ENCODE measurements at places on chromosomes 5 and 9.
A peak's percentile ranks its signal among the peaks of the same experiment; 100 is the strongest.

DNA sequence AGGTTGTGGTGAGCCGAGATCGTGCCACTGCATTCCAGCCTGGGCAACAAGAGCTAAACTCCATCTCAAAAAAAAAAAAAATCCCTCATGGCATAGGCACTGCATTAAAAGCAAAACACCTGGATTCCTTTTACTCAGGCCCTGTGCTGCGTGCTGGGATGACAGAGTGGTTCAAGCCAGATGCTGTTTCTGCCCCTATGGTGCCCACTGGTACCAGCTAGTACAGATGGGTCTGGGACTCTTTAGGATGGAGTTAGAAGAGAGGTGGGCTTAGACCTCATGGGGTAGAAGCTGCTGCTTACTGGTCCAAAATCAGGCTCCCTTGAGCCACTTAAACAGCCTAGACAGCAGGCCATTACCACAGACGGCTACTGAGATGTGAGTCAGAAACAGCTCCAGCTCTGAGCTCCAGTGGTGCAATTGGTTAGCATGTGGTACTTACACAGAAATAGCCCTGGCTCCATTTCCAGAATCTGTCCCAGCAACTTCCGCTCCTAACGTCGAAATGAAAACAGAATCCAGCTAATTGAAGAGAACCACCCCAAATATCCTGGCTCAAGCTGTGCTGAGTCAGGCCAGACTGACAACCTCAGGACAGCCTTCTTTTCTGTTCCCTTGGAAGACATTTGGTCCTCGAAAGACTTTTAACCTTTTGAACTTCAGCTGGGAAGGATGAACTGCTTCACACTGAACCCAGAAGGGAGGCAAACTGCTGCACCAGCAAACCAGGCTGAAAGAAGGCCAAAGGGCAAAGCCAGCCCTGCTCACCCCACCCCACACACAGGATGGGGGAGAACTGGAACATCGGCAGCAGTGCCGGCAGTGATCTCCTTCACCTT lies 15.5 kb downstream of the C5orf15 start:
- no peak for DNase-seq

DNA sequence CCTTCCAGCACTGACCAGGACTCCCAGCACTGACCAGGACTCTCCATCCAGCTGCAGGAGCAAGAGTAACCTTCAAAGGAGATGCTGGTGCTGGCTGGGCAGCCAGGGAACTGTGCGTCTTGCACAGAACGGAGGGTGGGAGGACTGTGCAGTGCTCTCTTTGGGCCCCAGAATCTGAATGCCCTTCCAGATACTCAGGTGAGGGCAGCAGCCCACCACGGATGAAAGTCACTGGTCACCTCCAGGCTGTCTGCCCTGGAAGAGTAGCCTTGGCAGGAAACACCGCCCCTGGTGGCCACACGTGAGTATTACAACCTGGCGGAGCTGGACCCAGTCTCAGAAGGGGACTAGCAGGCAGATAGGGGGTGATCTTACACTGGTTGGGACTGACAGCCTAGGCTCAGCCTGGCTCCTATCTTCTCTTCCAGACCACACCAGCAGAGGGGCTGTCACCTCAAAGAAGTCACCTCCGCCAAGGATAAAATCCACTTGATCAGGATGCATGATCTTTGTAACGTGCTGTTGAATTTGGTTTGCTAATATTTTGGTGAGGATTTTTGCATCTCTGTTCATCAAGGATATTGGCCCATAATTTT lies 4.8 kb upstream of the SARDH start:
- DNase-seq: peak; percentile 64

DNA sequence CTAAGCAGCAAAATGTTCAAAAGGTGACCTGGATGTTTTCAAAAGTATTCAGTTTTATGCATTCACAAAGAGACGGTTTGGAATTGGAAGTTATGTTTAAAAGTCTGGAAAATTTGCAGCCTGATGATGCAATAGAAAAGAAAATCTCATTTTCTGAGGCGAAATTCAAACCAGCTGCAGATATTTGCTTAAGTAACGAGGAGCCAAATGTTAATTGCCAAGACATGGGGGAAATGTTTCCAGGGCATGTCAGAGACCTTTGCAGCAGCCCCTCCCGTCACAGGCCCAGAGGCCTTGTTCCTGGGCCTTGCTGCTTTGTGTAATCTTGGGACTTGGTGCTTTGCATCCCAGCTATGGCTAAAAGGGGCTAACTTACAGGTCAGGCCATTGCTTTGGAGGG lies 228.2 kb downstream of the MAN2A1 start:
- DNase-seq: no peak

GRCh38 chr5:88235828-88236227 lies 32.8 kb downstream of the TMEM161B start:
- no peak for DNase-seq

DNA sequence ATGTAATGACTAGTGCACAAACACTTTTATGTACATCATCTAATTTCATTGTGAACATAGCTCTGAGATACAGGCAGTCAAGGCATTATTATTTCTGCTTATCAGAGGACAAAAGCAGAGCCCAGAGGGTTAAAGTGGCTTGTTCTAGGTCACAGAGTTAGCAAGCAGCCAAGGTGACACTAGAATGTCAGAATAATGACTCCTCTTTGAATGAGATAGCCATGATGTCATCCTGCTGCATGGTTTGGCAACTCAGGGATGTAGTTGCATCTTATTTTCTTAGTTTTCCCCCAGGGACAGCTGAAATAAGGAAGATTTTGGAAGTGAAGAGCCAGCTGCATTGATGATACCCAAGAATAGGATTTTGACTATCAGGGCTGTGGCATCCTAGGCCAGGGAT lies 54.4 kb downstream of the KCNV2 start:
- no peak for DNase-seq

DNA sequence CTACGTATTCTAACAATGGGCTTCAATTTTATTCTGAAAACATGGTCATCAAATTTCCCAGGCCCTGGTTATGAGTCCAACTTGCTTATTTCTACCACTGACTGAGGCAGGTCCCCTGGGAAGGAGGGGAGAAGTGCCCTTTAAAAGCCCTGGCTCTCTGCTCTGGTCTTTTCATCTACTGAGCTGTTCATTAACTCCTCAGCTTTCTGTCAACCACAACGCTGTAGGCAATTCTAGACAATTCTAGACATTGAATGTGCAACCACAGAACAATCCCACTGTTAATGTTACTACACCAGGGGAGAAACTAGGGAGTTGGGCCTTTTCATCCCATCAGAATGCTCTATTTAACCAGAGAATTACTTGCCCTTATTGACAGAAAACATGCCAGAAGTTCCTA lies 10.0 kb downstream of the MOCS2 start:
- no peak for DNase-seq

DNA sequence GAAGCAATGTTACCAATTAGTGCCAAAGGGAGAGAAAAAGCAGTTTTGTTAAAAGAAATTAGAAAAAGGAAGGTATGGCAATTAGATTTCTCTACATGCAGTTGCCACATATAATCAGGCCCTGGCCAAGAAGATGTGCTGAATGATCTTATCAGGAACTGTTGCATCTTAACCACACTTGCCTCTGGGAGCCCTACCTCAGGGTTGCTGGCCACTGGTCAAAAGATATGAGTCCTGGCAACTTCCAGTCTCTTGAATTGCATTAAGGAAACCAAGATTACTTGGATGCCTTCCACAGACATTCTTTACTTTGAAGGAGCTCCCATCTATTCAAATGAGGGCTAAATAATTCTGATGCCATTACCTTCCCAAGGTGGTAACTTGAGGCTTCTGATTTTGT lies 60.4 kb downstream of the TNC start:
- no peak for DNase-seq

- DNase-seq: no peak
Measured at GRCh38 chr5:56413546-56413945, 180.4 kb upstream of the ANKRD55 start.

DNA sequence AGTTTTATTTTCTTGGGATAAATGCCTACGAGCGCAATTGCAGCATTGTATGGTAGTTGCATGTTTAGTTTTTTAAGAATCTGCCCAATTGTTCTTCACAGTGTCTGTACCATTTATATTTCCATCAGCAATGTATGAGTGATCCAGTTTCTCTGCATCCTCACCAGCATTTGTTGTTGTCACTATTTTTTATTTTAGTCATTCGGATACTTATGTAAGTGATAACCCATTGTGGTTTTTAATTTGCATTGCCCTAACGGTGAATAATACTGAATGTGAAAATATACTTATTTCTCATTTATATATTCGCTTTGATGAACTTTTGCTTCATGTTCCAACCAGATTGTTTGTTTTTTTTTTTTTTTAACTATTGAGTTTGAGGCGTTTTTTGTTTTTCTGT lies 33.7 kb upstream of the PWWP2A start:
- no peak for DNase-seq

DNA sequence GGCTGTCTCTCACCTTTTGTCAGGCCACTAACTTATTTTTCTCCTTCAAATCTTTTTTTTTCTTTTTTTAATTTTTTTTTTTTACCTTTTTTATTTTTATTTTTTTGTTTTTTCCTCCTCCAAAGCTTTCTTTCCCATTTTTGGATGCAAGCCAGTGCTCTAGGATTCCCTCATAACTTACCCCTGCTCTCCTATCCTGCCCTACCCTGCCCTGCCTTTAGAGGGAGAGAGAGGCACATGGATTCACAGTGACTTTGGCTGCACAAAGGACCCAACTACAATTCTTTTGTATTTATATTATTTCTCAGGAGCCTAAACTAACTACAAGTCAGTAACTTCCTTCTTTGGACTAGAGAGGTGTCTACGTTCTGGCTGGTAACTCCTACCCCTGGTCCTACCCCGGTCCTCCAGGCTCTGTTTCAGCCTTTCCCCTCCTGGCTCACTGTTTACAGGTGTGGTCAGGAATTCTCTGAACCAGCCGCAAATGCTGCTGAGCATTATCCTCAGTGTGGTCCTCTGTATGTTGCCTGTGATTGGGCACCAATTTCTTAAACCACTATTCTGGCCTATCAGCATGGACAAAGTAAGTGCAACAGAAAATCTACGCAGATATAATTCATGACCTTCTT lies 8.4 kb upstream of the RUSC2 start:
- no peak for DNase-seq

GRCh38 chr5:2756211-2757152 lies 5.0 kb upstream of the IRX2 start:
- DNase-seq: no peak

DNA sequence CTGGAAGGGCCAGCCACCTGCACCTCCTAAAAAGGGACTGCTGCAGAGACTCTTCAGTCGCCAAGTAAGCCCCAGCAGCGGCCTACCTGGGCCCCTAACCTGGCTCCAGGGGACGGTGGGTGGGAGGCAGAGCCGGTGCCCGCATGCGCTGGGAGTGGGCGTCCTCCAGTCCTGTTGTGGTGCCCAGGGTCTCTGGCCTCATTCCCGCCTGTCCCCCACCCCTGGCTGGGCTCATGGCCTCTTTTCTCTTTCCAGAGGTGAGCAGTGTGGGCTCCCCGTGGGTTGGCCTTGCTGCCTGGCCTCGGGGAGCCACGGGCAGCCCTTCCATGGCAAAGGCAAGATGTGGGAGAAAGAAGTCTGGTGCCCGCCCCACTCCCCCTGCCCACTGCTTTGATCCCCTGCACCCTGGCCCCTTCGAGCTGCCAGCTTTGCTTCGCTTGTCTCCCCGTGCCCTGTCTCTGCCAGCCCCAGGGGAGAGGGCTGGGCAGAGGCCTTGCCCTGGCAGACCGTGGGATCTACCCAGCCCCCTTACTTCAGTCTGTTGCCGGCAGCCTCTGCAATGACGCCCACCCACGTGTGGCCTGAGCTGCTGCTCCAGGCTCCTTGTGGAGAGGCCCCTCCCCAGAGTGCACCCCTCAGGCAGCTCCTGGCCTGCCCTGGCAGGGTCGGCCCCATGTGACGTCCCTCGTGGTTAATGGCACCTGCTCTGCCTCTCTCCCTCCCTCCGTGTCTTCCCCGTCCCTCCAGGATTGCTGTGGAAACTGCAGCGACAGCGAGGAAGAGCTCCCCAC lies 5.4 kb upstream of the PRR7 start:
- no peak for DNase-seq

- DNase-seq: no peak
Measured at GRCh38 chr5:34627794-34628193, 28.3 kb upstream of the RAI14 start.

- DNase-seq: no peak
Measured at GRCh38 chr5:143693651-143694252, 118.2 kb upstream of the HMHB1 start.

DNA sequence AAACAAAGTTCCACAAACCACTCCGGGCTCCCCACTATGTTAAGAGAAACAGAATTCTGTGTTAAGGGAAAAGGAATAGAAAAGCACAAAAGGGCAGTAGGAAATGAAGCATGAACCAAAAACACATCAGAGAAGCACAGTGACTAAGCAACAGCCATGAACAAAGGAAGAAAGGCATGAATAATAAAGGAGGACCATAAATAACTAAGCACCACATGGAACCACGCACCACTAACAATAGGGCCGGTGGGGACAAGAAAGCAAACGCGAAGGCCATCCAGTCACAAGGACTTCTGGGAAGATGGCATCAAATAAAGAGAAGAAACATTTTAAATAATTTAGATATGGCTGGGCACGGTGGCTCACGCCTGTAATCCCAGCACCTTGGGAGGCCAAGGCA lies 18.0 kb downstream of the PRUNE2 start:
- DNase-seq: no peak

DNA sequence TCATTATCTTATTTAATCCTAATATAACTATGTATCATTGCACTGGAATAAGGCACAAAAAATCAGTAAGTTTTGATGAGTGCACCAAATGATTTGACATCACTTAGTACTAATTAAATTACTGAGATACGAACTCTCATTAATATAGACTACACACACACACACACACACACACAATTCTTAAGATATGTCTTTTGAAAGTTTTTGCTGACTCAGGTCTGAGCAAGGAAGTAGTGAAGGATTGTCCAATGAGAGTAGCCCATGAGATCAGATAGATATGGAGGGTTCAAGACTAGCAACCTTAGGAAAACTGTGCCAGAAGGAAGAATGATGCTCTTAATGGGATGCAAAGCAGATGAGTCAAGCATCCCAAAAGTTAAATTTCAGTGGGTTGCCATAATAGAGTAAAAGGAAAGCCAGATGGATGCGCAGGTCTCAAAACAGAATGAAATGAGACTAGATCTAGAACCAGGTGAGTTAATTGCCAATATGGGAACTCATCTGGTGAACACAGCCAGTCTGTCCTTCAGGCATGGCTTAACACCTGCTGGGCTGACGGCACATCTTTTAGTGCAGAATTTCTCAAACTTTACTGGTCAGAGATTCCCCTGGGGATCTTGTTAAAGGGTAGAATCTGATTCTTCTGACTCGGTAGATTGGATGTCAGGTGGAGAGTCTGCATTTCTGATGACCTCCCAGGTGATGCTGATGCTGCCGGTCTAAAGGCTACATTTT lies 197.0 kb upstream of the NR4A3 start:
- DNase-seq: no peak

DNA sequence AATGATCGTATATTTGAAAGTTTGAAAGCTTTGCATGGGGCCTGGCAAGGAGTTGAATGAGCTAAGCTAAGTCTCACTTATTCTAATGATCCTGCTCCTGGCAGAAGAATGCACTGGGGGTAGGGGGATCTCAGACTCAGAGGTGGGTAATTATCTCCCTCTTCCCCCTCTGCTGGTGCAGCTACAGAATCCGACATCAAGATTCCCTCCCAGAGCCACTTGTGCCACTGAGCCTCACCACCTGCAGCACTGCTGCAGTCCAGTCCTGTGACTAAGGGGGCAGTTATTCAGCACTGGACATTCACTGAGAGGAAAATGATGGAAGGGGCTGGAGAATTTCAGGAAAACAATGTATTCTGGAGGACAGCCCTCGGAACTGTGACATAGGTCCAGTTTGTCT lies 205.8 kb downstream of the DEPDC1B start:
- no peak for DNase-seq

All from stimulated activated CD4-positive, alpha-beta T cell treated with anti-CD3 and anti-CD28 coated beads, Interleukin-1b, Interleukin-23, amount 100 ng/mL, for 1 hour (primary cell).